ENCODE measurements at places on chromosomes 7 and 10.

DNA sequence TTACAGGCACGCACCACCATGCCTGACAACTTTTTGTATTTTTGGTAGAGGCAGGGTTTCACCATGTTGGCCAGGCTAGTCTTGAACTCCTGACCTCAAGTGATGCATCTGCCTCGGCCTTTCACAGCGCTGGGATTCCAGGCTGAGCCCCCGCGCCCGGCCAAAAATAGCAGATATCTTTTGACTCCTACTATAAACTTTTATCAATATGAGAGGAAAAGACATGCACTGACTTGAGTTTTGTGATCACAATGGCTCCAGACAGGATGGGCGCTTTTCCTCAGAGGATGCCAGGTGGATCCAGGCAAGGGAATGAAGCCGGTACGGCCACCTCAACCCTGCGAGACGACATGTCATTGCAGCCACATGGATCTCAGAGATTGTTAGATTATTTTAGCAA is 123.9 kb downstream of the DNAJB6 start:
- no peak overlapping the region for H3K4me3 ChIP-seq
- no peaks in the 10 kb centered on the region for H3K4me1 ChIP-seq
- no peak overlapping the region for H3K27ac ChIP-seq
- no peaks in the 10 kb centered on the region for H3K27me3 ChIP-seq

- H3K27ac ChIP-seq, result no peak overlapping the region
- H3K4me1 ChIP-seq, result no peaks in the 10 kb centered on the region
- H3K4me3 ChIP-seq, result no peak overlapping the region
- no peaks in the 10 kb centered on the region for H3K36me3 ChIP-seq
Measured at GRCh38 chr7:34949361-34949760, 87.9 kb downstream of the DPY19L1 start.

GRCh38 chr10:117905404-117905803 is 141.3 kb downstream of the RAB11FIP2 start:
- H3K27ac ChIP-seq, result no peak overlapping the region
- H3K4me1 ChIP-seq, result no peaks in the 10 kb centered on the region

GRCh38 chr7:6284461-6285360 is 12.3 kb upstream of the CYTH3 start:
- H3K36me3 ChIP-seq, result no peaks in the 10 kb centered on the region
- no peak overlapping the region for H3K4me3 ChIP-seq
- no peak overlapping the region for H3K27ac ChIP-seq
- H3K27me3 ChIP-seq, result no peaks in the 10 kb centered on the region
- no peak for DNase-seq

DNA sequence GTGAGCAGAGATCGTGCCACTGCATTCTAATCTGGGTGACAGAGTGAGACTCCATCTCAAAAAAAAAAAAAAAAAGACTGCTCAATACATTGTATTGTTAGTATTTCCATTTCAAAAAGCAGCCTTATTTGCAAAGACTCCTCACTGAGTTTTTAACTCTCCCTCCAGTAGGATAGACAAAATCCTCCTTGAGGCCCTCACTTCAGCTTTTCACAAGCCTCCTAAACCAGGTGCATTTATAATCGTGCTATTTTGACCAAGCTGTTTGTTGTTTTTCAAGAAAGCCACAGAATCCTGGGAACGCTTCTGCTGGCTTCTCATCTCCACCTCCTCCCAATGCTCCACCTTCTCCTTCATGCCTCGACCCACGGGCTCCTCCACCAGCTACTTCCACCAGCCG is 6.3 kb upstream of the DDIT4 start:
- no peak for DNase-seq
- no peaks in the 10 kb centered on the region for H3K36me3 ChIP-seq
- H3K4me3 ChIP-seq, result no peak overlapping the region

GRCh38 chr7:48009257-48009656 is 19.6 kb downstream of the SUN3 start:
- no peak overlapping the region for H3K27ac ChIP-seq
- H3K4me3 ChIP-seq, result no peak overlapping the region
- no peaks in the 10 kb centered on the region for H3K36me3 ChIP-seq

- H3K27ac ChIP-seq, result no peak overlapping the region
- no peaks in the 10 kb centered on the region for H3K4me1 ChIP-seq
- H3K27me3 ChIP-seq, result no peaks in the 10 kb centered on the region
- no peaks in the 10 kb centered on the region for H3K36me3 ChIP-seq
- DNase-seq, result no peak
Measured at GRCh38 chr10:125567529-125567928, 115.4 kb downstream of the TEX36 start.

GRCh38 chr7:93039786-93040185 is 78.0 kb downstream of the SAMD9 start:
- H3K27me3 ChIP-seq, result no peaks in the 10 kb centered on the region
- no peaks in the 10 kb centered on the region for H3K36me3 ChIP-seq
- H3K4me3 ChIP-seq, result no peak overlapping the region
- H3K27ac ChIP-seq, result no peak overlapping the region
- no peak for DNase-seq

DNA sequence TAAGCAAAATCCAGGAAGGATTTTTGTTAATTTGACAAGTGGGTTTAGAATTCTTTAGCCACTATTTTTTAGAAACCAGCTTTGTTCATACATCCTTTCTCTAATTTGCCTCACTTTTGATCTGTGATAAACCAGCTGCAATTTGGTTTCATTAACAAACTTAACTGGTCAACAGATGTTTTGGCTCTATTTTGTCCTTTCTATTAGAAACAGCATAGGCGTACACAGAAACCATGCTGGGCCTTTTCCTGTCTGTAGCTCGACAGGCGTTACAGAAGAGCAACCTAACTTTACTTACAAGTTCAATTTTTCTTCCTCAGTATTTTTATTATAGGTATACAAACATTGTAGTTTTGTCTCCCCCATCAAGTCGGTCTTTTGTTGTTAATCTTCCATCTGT is 28.2 kb downstream of the KAT6B start:
- no peak overlapping the region for H3K27ac ChIP-seq
- no peaks in the 10 kb centered on the region for H3K4me1 ChIP-seq
- no peaks in the 10 kb centered on the region for H3K27me3 ChIP-seq
- H3K4me3 ChIP-seq, result no peak overlapping the region
- DNase-seq, result no peak
- H3K36me3 ChIP-seq, result no peaks in the 10 kb centered on the region

GRCh38 chr7:155136619-155137243 is 66.6 kb downstream of the HTR5A start:
- H3K27ac ChIP-seq, result no peak overlapping the region
- H3K36me3 ChIP-seq, result no peaks in the 10 kb centered on the region
- no peaks in the 10 kb centered on the region for H3K4me1 ChIP-seq
- no peak overlapping the region for H3K4me3 ChIP-seq
- DNase-seq, result no peak
- H3K27me3 ChIP-seq, result no peaks in the 10 kb centered on the region

GRCh38 chr10:125107166-125107949 is 53.0 kb downstream of the CTBP2 start:
- H3K27me3 ChIP-seq, result no peaks in the 10 kb centered on the region
- H3K4me1 ChIP-seq, result no peaks in the 10 kb centered on the region
- H3K27ac ChIP-seq, result no peak overlapping the region
- DNase-seq, result no peak

Measured in right lobe of liver (tissue), 6 donors.